ENCODE measurements at places on chromosomes 11 and 22. TPM values are rescaled to one million over a fixed set of nuclear protein-coding genes. Genes with fewer than 3 reads are reported as not detected.

The TMEM151A gene
- 0.08 TPM for total RNA-seq

The BEST1 gene
- total RNA-seq, result 0.60 TPM

The SOX6 gene
- total RNA-seq, result 8.0 TPM

The HTR3A gene
- total RNA-seq, result not detected

The TRIM29 gene
- total RNA-seq, result not detected

The SHANK2 gene
- 0.30 TPM for total RNA-seq

The FJX1 gene
- 18.1 TPM for total RNA-seq

The RFPL1 gene
- total RNA-seq, result not detected

The FOSL1 gene
- 5.3 TPM for total RNA-seq

The LDHAL6A gene
- total RNA-seq, result not detected
